ENCODE measurements at places on chromosomes 7 and 10. TPM values are rescaled to one million over a fixed set of nuclear protein-coding genes. Genes with fewer than 3 reads are reported as not detected.
A peak's percentile ranks its signal among the peaks of the same experiment; 100 is the strongest.

- H3K4me3 ChIP-seq = no peak overlapping the region
- no peaks in the 10 kb centered on the region for H3K4me1 ChIP-seq
- DNase-seq = no peak
- H3K36me3 ChIP-seq = no peaks in the 10 kb centered on the region
Observed at GRCh38 chr7:96861-97260, 95.5 kb upstream of the FAM20C start.

GRCh38 chr10:122875843-122876466, 3.4 kb downstream of the FAM24B start:
- no peaks in the 10 kb centered on the region for H3K27me3 ChIP-seq
- H3K27ac ChIP-seq = no peak overlapping the region
- peaks cover 55% of the 10 kb centered on the region for H3K36me3 ChIP-seq
- peaks cover 38% of the 10 kb centered on the region for H3K4me1 ChIP-seq
- DNase-seq = no peak
- H3K4me3 ChIP-seq = no peak overlapping the region

GRCh38 chr10:7027913-7028808, 382.7 kb downstream of the SFMBT2 start:
- no peak overlapping the region for H3K4me3 ChIP-seq
- peaks cover 7% of the 10 kb centered on the region for H3K36me3 ChIP-seq
- no peak for DNase-seq
- H3K27me3 ChIP-seq = no peaks in the 10 kb centered on the region
- peaks cover 26% of the 10 kb centered on the region for H3K4me1 ChIP-seq
- H3K27ac ChIP-seq = peak overlapping the region; percentile 55

- no peak for DNase-seq
- H3K36me3 ChIP-seq = no peaks in the 10 kb centered on the region
- H3K4me3 ChIP-seq = no peak overlapping the region
Observed at GRCh38 chr10:118571123-118571522, 24.3 kb downstream of the PRLHR start.

- H3K27ac ChIP-seq = no peak overlapping the region
- H3K36me3 ChIP-seq = no peaks in the 10 kb centered on the region
- no peak for DNase-seq
- H3K4me3 ChIP-seq = no peak overlapping the region
- no peaks in the 10 kb centered on the region for H3K27me3 ChIP-seq
- no peaks in the 10 kb centered on the region for H3K4me1 ChIP-seq
Observed at GRCh38 chr7:33487998-33488682, 358.8 kb downstream of the BBS9 start.

DNA sequence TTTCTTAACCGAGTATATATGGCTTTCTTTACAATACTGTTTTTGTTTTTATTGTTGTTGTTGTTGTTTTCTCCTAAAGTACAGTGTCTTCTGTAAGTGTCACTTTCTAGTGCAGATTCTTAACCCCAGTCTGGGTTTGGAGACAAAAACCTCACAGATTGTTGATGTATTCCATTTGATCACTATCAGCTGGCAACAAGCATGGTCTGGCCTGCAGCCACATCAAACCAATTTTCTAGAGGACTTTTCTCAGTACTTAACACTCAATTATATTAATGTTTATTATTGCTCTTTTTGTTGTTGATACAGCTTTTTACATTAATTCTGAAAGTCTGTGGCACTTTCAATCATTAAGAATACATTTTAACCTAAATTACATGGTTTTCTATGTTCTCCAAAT, 17.1 kb downstream of the LRRN3 start:
- no peaks in the 10 kb centered on the region for H3K27me3 ChIP-seq
- peak overlapping the region; percentile 19 for H3K27ac ChIP-seq
- peaks cover 73% of the 10 kb centered on the region for H3K36me3 ChIP-seq
- peaks cover 62% of the 10 kb centered on the region for H3K4me1 ChIP-seq

- peak overlapping the region; percentile 21 for H3K27ac ChIP-seq
- peak overlapping the region; percentile 64 for H3K4me3 ChIP-seq
- H3K4me1 ChIP-seq = peaks cover 4% of the 10 kb centered on the region
- H3K27me3 ChIP-seq = peaks cover 3% of the 10 kb centered on the region
Observed at GRCh38 chr10:118783776-118784545, 29.2 kb upstream of the CACUL1 start.

DNA sequence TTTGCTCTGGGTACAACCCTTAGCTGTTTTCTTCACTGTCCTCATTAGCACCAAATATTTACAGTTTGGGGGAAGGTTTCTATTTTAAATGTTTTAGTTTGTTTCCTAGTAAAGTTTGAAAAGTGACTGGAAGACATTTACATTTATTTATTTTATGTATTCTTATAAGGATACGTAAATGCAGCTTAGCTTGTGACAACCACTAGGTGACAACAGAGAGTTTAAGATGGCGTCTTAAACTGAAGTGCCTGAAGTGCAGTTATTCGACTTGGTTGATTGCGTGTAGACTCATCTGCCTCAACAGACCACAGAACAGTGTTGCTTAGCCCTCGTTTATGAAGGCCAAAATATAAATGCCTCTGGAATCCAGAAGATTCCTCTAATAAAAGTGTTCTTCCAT, 378.2 kb upstream of the MYO3A start:
- DNase-seq = no peak
- H3K27me3 ChIP-seq = no peaks in the 10 kb centered on the region
- no peak overlapping the region for H3K27ac ChIP-seq
- no peaks in the 10 kb centered on the region for H3K36me3 ChIP-seq
- no peak overlapping the region for H3K4me3 ChIP-seq

DNA sequence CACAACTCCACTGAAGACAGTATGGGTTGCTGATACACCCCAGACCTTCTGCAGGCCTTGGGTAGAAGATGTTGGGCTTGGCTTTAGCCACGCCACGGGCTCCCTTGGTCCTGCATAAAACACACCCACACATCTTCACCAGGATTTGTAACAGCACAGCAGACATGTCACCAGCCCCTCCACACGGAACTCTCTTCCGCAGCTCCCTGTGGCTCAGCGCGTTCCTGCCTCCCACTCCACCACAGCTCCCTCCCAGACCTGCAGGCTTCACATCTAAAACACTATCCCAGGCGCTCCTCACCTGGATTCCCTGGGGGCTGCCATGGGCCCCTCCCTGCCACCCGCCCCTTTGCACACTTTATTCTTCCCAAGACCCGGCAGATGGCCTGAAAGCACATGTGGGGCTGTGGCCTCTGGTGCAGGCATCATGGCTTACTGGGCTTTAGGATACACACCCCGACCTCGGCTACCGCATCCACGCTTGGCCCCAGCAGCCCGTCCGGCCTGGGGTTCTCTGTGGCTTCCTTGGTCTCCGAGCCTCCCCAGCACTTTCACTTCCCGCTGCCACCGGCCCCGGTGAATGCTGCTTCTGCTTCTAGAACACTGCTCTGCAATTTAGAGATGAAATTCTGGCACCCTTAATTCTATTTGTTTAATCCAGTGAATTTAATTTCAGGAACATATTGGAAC, 432.9 kb downstream of the DNAJB6 start:
- no peak overlapping the region for H3K4me3 ChIP-seq
- peaks cover 6% of the 10 kb centered on the region for H3K36me3 ChIP-seq
- H3K27ac ChIP-seq = no peak overlapping the region
- DNase-seq = no peak
- no peaks in the 10 kb centered on the region for H3K27me3 ChIP-seq
- H3K4me1 ChIP-seq = no peaks in the 10 kb centered on the region

GRCh38 chr7:92010215-92010614, 69.6 kb downstream of the AKAP9 start:
- H3K4me1 ChIP-seq = peaks cover 1% of the 10 kb centered on the region
- no peak overlapping the region for H3K27ac ChIP-seq
- no peak overlapping the region for H3K4me3 ChIP-seq
- H3K36me3 ChIP-seq = peaks cover 47% of the 10 kb centered on the region
- no peaks in the 10 kb centered on the region for H3K27me3 ChIP-seq

GRCh38 chr7:28373990-28374389, 38.3 kb upstream of the CREB5 start:
- no peak for DNase-seq
- no peaks in the 10 kb centered on the region for H3K36me3 ChIP-seq
- H3K4me1 ChIP-seq = no peaks in the 10 kb centered on the region
- H3K27me3 ChIP-seq = peaks cover 16% of the 10 kb centered on the region
- H3K4me3 ChIP-seq = no peak overlapping the region

- H3K4me3 ChIP-seq = no peak overlapping the region
- H3K27ac ChIP-seq = no peak overlapping the region
- no peaks in the 10 kb centered on the region for H3K36me3 ChIP-seq
- DNase-seq = no peak
- H3K27me3 ChIP-seq = peaks cover 18% of the 10 kb centered on the region
- H3K4me1 ChIP-seq = peaks cover 16% of the 10 kb centered on the region
Observed at GRCh38 chr7:140526214-140526613, 46.9 kb upstream of the MKRN1 start.

- no peaks in the 10 kb centered on the region for H3K36me3 ChIP-seq
- DNase-seq = no peak
- peaks cover 6% of the 10 kb centered on the region for H3K4me1 ChIP-seq
- H3K27me3 ChIP-seq = peaks cover 37% of the 10 kb centered on the region
- H3K4me3 ChIP-seq = peak overlapping the region; percentile 77
Observed at GRCh38 chr7:517774-518629, 1.6 kb downstream of the PDGFA start.

- no peaks in the 10 kb centered on the region for H3K36me3 ChIP-seq
- DNase-seq = no peak
- H3K27me3 ChIP-seq = peaks cover 21% of the 10 kb centered on the region
Observed at GRCh38 chr10:4453950-4454349, 372.1 kb upstream of the AKR1E2 start.

- H3K27ac ChIP-seq = no peak overlapping the region
- H3K27me3 ChIP-seq = no peaks in the 10 kb centered on the region
- no peaks in the 10 kb centered on the region for H3K4me1 ChIP-seq
Observed at GRCh38 chr7:113936982-113937381, 18.2 kb upstream of the PPP1R3A start.

Gene ZEB1
- 40.2 TPM for total RNA-seq

Gene TMEM184A
- total RNA-seq = not detected

Gene LAMB1
- total RNA-seq = not detected

Gene MLXIPL
- not detected for total RNA-seq

Gene OPN1SW
- total RNA-seq = not detected

Gene AQP1
- not detected for total RNA-seq

Gene CTBP2
- total RNA-seq = 1.6 TPM

Measured in activated naive CD8-positive, alpha-beta T cell treated with anti-CD3 and anti-CD28 coated beads, Interleukin-2, amount 10 ng/mL, durations not matched to agents 7 days and 5 days (primary cell).